ENCODE measurements at places on chromosomes 6 and 20.

- no peak for DNase-seq
Measured at GRCh38 chr6:112946051-112946450, 598.9 kb downstream of the RFPL4B start.

- no peak for DNase-seq
Measured at GRCh38 chr6:111427341-111428116, 55.5 kb downstream of the REV3L start.

- peak; percentile 79 for DNase-seq
Measured at GRCh38 chr6:28880894-28881780, 42.6 kb downstream of the TRIM27 start.

DNA sequence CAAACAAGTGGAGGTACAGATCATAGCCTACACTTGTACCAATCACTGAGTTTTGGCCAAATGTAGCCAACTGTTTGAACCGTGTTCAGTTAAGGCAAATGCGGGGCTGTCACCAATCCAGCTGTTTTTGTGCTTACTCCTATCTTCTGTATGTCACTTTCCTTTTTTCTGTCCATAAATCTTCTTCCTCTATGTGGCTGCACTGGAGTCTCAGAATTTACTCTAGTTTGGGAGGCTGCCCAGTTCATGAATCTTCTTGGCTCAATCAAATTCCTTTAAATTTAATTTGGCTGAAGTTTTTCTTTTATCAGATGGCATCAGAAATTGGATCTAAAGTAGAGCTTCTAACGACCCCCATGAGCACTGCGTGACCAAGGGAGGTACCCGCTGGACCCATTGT is 11.7 kb upstream of the STX7 start:
- no peak for DNase-seq

DNA sequence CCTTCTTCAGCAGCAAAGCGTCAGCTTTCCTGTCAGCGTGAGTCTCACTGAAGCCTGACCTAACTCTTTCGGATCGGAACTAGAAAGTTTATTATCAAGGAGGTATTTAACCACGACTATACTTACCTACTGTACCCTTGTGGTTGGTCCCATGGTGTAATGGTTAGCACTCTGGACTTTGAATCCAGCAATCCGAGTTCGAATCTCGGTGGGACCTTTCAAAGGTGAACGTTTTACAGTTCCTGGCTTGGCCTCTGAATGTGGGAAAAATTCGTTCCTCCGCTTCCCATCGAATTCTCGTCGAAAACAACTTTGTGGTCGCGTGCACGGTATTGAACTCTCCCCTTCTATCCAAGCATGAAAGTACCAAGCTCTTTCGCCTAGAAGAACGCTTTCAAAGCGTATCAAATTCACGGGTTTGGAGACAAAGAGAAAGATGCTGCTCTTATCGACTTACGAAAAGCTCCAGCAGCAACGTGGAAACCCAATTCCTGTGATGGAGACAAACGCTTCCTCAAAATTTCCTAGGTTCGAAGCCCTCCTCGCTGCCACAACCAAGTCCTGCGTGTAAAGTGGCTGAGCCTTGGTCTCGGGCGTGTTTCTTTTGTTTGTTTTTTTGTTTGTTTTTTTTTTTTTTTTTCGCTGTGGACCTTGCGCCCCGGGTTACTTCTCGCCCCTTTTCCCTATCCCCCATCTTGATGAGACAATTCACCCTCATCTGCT is 63.7 kb downstream of the GPX5 start:
- DNase-seq = no peak

DNA sequence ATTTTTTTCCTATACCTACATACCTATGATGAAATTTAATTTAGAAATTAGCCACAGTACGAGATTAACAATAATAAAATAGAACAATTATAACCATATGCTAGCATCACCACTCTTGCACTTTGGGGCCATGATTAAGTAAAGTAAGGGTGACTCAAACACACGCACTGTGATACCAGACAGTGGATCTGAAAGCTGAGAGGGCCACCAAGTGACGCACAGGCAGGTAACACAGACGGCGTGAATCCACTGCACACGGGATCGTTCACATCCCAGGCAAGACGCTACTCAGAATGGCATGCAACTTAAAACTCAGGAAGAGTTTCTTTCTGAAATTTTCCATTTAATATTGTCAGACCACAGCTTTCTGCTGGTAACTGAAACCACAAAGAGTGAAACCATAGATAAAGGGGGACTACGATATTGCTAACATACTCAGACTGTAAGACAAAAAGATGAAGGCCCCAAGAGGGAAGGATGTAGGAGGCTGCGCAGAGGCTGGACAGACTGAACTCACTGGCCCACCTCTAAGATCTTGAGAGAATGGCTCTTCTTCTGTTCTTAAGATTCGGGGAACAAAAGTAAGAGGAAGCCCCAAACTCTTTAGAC is 17.9 kb downstream of the RRBP1 start:
- no peak for DNase-seq

DNA sequence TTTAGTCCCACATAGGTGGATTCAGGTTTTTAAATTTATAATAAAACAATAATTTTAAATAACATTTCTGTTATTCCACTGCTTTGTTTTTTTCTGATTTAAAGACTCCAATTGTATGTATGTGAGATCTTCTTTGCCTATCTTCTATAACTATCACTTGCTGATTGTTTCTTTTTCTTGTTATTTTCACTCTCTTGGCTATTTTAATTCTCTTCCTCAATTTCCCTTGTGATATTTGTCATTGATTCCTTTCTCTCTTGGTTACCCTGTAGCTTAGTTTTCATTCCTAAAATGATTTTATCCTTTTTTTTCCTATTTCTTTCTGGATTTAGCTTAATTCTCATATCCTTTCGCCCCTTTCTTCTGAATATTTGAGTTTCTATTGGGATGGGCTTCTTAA is 227.3 kb upstream of the TENT5A start:
- DNase-seq = no peak

All from hematopoietic multipotent progenitor cell treated with erythropoietin and hydrocortisone succinate and interleukin-3 and kit ligand, for 17 days (in vitro differentiated cells).